Natural killer cell treated with Interleukin-12 subunit alpha and Interleukin-12 subunit beta and Interleukin-15 and Interleukin-18, amount 100 ng/mL, for 72 hours (primary cell): ENCODE measurements at places on chromosomes 16 and 17. TPM values are rescaled to one million over a fixed set of nuclear protein-coding genes. Genes with fewer than 3 reads are reported as not detected.
A peak's percentile ranks its signal among the peaks of the same experiment; 100 is the strongest.

- DNase-seq = no peak
- no peak overlapping the region for H3K27ac ChIP-seq
- H3K27me3 ChIP-seq = peaks cover 8% of the 10 kb centered on the region
Measured at GRCh38 chr16:6020162-6020985, 922.8 kb upstream of the EEF2KMT start.

DNA sequence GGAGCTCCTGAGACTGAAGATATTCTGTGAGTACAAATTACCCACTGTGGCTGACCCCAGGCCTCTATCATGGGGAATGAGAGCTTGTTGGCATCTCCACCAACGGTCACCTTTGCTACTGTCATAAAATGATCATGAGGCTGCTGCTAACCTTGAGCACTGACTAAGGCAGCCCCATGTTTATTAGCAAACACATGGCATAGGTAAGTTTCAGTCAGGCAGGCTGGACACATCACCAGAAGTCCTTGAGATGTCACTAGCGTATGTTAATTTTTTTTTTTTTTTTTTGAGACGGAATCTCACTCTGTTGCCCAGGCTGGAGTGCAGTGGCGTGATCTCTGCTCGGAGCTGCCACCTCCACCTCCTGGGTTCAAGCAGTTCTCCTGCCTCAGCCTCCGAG lies 1.5 kb upstream of the GLG1 start:
- peaks cover 5% of the 10 kb centered on the region for H3K36me3 ChIP-seq
- peaks cover 36% of the 10 kb centered on the region for H3K4me1 ChIP-seq
- H3K4me3 ChIP-seq = peak overlapping the region; percentile 98
- DNase-seq = no peak
- no peak overlapping the region for H3K27ac ChIP-seq

- H3K27me3 ChIP-seq = no peaks in the 10 kb centered on the region
- no peak for DNase-seq
- no peaks in the 10 kb centered on the region for H3K4me1 ChIP-seq
- H3K27ac ChIP-seq = no peak overlapping the region
- peaks cover 14% of the 10 kb centered on the region for H3K36me3 ChIP-seq
- no peak overlapping the region for H3K4me3 ChIP-seq
Measured at GRCh38 chr16:60181536-60181935, 1447.4 kb upstream of the GOT2 start.

DNA sequence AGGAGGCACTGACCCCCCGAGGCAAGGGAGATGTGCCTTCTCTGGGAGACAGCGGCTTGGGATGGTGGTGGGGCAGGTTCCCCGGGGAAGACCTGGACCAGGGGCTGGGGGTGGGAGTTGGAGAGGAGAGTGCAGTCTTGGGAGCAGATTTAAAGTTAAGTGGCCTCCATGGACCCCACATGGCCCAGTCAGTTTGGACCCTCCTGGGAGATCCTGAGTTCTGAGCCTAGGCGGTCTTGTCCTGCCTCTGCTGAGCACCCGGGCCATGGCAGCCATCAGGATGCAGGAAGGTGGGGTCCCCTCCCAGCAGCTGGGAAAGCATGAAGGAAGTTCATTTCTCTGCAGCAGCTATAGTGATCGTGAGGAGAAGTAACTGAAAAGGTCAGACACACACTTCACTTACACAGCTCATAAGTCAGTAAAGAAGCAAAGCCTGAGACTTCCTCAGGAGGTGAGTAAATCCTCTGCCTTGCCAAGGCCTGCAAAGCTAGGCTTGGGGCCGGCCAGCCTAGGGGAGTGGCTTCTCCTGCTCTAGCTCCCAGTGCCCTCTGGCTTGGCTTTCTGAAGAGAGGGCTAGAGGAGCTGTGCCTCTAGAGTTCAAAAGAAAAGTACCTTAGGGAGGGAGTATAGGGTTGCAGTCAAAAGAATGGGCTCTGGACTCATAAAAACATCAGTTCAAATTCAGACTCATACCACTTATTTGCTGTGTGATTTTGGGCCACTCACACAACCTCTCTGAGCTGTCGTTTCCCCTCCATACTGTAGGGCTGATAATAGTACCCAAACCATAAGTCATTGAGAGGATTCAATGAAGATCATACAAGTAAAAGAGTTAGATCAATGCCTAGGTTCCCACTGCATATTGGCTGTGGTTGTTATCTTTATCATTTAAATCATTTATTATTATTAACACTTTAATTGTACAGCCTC lies 31.0 kb upstream of the C16orf78 start:
- no peak overlapping the region for H3K4me3 ChIP-seq
- H3K27ac ChIP-seq = no peak overlapping the region
- peaks cover 6% of the 10 kb centered on the region for H3K27me3 ChIP-seq
- H3K36me3 ChIP-seq = no peaks in the 10 kb centered on the region
- no peaks in the 10 kb centered on the region for H3K4me1 ChIP-seq

DNA sequence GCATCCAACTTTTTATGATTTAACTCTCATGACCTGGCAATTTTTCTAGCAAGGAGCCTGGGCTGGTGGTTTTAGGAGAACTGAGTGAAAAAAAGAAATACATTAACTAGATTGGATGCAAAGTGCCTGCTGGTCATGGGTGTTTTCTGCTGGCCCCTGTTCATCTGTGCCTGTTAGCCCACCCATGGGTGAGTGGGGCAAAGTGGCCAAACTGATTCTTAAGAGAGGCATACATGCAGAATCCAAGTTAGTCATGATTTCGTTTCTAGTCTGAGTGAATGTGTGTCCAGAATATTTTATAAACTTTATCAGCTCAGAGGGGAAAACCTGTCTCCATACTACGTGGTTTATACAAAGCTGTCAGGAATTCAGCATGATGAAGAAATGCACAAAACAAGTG lies 4.6 kb upstream of the ITGAD start:
- H3K27ac ChIP-seq = no peak overlapping the region
- H3K36me3 ChIP-seq = no peaks in the 10 kb centered on the region
- H3K27me3 ChIP-seq = no peaks in the 10 kb centered on the region
- DNase-seq = no peak
- H3K4me3 ChIP-seq = no peak overlapping the region

- H3K27me3 ChIP-seq = peaks cover 35% of the 10 kb centered on the region
- DNase-seq = no peak
- H3K36me3 ChIP-seq = no peaks in the 10 kb centered on the region
- H3K27ac ChIP-seq = no peak overlapping the region
- no peaks in the 10 kb centered on the region for H3K4me1 ChIP-seq
Measured at GRCh38 chr16:82481455-82481854, 145.3 kb upstream of the CDH13 start.

DNA sequence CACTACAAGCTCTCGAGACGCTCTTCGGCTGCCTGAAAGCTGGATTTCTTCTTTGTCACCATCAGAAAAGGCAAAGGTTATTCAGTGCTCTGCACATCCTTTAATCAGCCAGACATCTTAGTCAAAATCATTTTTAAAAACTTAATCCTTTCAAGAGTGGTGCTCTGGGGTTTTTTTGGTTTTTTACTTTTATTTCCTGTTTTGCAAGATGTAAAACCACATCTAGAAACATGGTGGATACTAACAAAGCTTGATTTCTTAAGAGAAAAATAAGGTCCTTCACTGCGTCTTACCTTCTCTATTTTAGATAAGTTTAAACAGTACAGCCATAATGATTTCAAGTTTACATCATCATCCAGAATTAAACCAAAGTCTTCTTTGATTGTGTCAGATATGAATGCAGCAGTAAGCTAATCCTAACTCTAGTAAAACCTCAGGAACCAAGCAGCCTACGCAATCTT lies 6.3 kb downstream of the ANKRD11 start:
- no peak for DNase-seq
- H3K27me3 ChIP-seq = no peaks in the 10 kb centered on the region
- H3K27ac ChIP-seq = peak overlapping the region; percentile 66

- no peak overlapping the region for H3K27ac ChIP-seq
- peaks cover 5% of the 10 kb centered on the region for H3K4me1 ChIP-seq
- no peaks in the 10 kb centered on the region for H3K36me3 ChIP-seq
- H3K27me3 ChIP-seq = no peaks in the 10 kb centered on the region
Measured at GRCh38 chr17:55121268-55121667, 143.5 kb upstream of the HLF start.

GRCh38 chr17:17826342-17826713 lies 10.5 kb downstream of the SREBF1 start:
- no peak for DNase-seq
- H3K4me3 ChIP-seq = peak overlapping the region; percentile 41
- H3K4me1 ChIP-seq = peaks cover 40% of the 10 kb centered on the region
- H3K36me3 ChIP-seq = no peaks in the 10 kb centered on the region
- no peaks in the 10 kb centered on the region for H3K27me3 ChIP-seq

GRCh38 chr17:33929181-33929724 lies 325.8 kb upstream of the CCL2 start:
- H3K27ac ChIP-seq = no peak overlapping the region
- no peaks in the 10 kb centered on the region for H3K4me1 ChIP-seq
- DNase-seq = no peak
- peaks cover 3% of the 10 kb centered on the region for H3K27me3 ChIP-seq
- no peaks in the 10 kb centered on the region for H3K36me3 ChIP-seq

DNA sequence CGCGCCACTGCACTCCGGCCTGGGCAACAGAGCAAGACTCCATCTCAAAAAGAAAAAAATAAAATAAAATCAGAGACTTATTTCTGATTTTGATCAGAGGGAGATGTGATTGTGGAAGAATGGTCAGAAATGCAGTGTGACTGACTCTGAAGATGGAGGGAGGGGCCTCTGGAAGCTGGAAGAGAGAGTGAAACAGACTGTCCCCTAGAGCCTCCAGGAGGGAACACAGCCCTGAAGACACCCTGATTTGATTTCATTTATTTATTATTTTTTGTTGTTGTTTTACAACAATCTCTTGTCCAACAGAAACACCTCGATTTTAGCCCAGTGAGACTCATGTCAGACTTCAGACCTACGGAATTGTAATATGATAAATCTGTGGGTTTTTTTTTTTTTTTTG lies 26.1 kb downstream of the BCL7C start:
- H3K4me3 ChIP-seq = no peak overlapping the region
- no peak for DNase-seq
- H3K27me3 ChIP-seq = no peaks in the 10 kb centered on the region

DNA sequence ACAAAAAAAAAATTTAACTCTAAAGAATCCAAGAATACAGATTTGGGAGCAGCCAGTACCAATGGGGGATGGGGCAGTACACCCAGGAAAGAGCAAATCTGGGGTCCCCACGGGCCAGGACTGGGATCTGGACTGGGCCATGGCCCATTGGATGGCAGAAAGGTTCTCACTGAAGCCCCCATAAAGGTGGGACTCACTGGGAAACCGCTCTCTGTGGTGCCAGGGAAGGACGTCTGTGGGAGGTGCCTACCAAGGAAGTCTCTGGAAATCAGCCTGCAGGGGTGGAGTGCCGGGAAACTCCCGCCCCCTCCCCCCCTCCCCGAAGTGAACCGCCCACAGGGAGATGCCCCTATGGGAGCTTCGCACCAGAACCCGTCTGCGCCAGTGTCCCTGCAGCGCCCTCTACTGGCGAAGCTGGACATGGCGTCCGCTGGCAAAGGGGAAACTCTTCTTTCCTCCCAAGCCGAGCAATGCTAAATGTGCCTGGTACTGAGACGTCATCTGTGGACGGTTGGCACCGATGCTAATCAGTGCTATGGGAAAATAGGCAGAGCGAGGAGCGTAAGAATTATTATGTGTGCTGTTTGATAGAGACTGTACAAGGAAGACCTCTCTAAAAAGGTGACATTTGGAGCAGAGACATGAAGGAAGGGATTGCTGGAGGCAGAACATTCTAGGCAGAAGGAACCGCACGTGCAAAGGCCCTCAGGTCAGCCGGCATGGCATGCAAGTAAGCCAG lies 671.1 kb downstream of the WWOX start:
- DNase-seq = peak; percentile 81
- H3K4me3 ChIP-seq = no peak overlapping the region
- H3K36me3 ChIP-seq = peaks cover 14% of the 10 kb centered on the region
- peaks cover 40% of the 10 kb centered on the region for H3K27me3 ChIP-seq

- no peak overlapping the region for H3K27ac ChIP-seq
- DNase-seq = no peak
- H3K36me3 ChIP-seq = no peaks in the 10 kb centered on the region
- H3K4me1 ChIP-seq = peaks cover 15% of the 10 kb centered on the region
Measured at GRCh38 chr17:3038941-3039340, 24.5 kb downstream of the OR1D5 start.

- no peak for DNase-seq
- no peak overlapping the region for H3K4me3 ChIP-seq
- no peaks in the 10 kb centered on the region for H3K4me1 ChIP-seq
- no peak overlapping the region for H3K27ac ChIP-seq
- H3K36me3 ChIP-seq = no peaks in the 10 kb centered on the region
Measured at GRCh38 chr16:12901204-12901596, 198 bp upstream of the SHISA9 start.

DNA sequence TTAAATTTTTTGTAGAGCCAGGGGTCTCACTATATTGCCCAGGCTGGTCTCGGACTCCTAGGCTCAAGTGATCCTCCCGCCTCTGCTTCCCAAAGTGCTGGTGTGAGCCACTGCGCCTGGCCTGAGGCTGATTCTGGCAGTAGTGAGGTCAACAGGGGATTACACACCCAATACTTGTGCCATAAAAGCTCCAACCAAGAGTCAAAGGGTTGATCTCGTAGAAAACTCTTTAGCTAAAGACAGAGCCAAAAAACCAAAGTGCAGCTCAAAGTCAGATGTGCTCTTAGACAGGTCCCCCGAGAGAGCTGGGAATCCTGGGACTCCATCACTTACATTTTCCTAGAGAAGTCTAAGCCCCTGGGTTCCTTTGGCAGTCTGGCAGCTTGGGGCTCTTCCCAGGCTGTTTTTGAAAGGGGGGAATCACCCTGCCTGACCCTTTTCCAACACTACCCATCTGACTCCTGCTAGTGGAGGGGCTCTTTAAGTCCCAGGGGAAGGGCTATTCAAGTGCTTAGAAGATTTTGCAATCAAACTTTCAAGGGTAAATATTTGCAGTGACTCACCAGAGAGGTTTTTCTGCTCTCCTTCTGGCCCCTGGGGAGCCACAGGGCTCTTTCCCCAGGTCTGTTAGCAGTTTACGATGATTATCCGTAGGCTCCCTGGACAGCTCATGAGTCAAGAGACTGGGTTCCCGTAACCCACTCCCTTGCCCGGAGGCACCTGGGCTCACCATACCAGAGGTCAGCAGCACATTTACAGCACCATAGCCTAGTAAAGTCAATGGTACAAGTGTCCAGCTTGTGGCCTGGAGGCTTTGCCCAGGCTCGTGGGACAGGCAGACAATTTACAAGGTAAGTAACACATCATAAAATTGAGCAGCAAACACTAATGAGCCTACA lies 408.7 kb downstream of the SLC39A11 start:
- H3K36me3 ChIP-seq = no peaks in the 10 kb centered on the region
- no peak overlapping the region for H3K4me3 ChIP-seq
- H3K27ac ChIP-seq = no peak overlapping the region

- peaks cover 5% of the 10 kb centered on the region for H3K36me3 ChIP-seq
- H3K27ac ChIP-seq = peak overlapping the region; percentile 91
- peak; percentile 86 for DNase-seq
- H3K4me3 ChIP-seq = peak overlapping the region; percentile 86
Measured at GRCh38 chr16:68062910-68063393, 22.2 kb upstream of the NFATC3 start.

GRCh38 chr17:60468371-60468770 lies 46.1 kb downstream of the CHCT1 start:
- DNase-seq = no peak
- peaks cover 20% of the 10 kb centered on the region for H3K36me3 ChIP-seq
- H3K4me1 ChIP-seq = peaks cover 9% of the 10 kb centered on the region
- no peak overlapping the region for H3K27ac ChIP-seq
- H3K27me3 ChIP-seq = no peaks in the 10 kb centered on the region
- H3K4me3 ChIP-seq = no peak overlapping the region

CYTH1 gene
- 111 TPM for total RNA-seq

SSTR5 gene
- not detected for total RNA-seq

WFIKKN1 gene
- 1.1 TPM for total RNA-seq

PABPN1L gene
- total RNA-seq = not detected

CES5A gene
- total RNA-seq = not detected

HOXB8 gene
- total RNA-seq = not detected
